ENCODE measurements at places on chromosomes 3 and 15.

GRCh38 chr3:42020684-42021307 is 58.9 kb upstream of the ULK4 start:
- no peak for DNase-seq

- no peak for DNase-seq
These were observed 24.5 kb downstream of the NTRK3 start for GRCh38 chr15:88231909-88232644.

DNA sequence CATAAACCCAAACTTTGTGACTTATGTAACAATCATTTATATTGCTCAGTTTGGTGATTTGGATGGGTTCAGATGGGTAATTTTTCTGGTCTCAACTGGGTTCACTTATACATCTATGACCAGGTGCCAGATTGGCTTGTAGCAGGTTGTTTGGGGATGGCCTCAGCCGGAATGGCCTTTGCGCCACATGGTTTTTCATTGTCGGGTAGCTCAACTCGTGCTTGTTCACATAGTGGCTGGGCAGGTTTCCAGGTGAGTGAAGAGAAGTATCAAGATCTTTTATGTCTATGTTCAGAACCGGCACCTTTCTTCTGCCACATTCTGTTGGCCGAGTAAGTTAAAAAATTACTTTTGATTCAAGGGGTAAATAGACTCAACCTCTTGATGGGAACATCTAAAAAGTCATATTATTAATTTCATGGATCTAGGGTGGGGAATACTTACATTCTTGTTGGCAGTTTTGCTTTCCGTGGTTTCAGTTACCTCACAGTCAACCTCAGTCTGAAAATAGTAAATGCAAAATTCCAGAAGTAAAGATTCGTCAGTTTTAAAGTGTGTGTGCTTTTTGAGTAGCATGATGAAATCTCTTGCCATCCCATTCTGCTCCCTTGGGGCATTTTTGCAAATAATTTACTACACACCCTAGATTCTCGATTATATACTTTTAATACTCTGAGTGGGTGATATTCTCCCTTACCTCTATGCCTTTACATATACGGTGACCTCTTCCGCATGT is 745.7 kb upstream of the CCDC54 start:
- no peak for DNase-seq

DNA sequence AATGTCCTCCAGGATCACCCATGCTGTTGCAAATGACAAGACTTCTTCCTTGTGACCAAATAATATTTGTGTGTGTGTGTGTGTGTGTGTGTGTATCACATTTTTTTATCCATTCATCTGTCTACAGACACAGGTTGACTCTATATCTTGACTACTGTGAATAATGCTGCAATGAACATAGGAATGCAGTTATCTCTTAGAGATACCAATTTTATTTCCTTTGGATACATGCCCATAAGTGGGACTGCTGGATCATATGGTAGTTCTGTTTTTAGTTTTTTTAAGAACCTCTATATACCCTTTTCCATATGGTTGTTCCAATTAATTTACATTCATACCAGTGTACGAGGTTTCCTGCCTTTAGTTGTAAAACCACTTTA is 41.7 kb downstream of the GPR176 start:
- no peak for DNase-seq

GRCh38 chr3:141788149-141788548 is 24.9 kb downstream of the GRK7 start:
- no peak for DNase-seq

Measured in stimulated activated CD8-positive, alpha-beta memory T cell treated with anti-CD3 and anti-CD28 coated beads, Interleukin-2, amount 100 ng/mL, for 1 hour (primary cell).